ENCODE measurements at places on chromosomes 2 and 18.

DNA sequence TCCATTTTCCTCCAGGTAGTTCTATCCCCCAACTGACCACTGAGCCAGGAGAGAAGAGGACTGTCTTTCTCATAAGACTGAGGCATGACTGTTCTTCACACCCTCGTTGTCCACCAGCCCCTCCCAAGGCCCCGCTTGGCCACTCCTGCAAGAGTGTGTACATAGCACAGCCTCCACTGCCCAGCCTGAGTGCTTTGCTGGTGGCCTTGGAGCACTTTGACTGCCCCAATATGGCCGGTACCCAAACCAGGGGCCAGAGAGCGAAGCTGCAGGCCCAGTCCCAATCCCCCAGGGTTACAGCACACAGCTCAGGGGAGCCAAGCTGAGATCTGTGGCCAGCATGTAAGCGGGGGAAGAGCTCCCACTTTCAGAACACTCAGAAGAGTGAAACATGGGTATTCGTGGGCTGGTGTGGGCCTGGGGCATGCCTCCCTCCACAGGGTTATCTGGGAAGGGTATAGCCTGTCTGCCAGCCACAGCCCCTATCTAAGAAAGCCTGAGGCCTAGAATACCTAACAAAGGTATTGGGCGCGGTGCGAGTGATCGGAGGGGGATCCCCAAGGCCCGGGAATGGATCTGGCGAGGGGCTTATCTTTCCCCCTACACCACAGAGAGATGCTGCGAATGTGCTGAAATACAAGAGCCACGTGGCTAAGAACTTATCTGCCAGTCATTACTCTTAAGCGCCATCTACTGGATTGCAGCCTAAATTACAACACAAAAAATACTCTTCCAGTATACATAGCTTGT lies 163.8 kb downstream of the WDPCP start:
- DNase-seq: no peak

DNA sequence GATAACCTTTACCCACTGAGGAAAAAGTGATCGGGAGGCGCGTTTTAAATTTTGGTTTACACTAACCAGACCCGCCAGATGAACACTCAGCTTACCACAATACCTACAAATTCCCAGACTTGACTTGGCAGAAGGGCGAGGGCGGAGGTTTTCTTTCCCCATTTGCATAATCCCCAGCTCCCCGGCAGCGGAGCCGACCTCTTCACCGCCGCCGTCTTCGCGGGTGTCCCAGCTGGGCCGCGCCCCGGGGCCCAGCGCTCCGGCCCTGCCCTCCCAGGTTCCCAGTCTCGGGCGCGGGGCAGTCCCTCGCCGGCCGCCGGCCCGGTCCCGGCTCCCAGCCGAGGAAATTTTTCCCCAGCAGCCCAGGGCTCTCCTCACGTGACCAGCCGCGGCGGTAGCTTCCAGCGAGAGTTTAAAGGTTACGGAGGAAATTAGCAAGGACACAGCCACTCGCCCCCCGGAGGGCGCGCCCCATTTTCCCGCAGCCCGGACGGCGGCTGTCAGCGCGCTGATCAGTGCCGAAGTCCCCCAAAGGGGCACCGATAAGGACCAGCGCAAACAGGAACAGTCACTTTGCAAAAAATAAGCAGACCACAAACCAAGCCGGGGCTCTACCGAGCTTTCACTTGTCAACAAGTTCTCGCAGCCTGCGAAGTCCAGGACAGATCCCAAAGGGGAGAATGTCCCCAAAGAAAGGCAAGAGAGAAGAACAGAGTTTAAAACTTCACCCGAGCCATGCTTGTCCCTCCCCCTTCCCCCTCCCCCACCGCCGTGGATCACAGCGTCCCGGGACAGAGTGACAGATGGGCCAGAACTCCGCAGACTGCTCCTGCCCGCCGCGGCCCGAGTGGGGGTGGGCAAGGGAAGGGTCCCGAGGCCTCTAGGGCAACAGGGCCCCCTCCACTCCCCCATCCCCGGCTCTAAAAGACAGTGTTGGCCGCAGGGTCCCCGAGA lies 1.3 kb upstream of the PRKCE start:
- peak; percentile 63 for DNase-seq

GRCh38 chr2:10499911-10500521 lies 51.9 kb upstream of the ODC1 start:
- no peak for DNase-seq

DNA sequence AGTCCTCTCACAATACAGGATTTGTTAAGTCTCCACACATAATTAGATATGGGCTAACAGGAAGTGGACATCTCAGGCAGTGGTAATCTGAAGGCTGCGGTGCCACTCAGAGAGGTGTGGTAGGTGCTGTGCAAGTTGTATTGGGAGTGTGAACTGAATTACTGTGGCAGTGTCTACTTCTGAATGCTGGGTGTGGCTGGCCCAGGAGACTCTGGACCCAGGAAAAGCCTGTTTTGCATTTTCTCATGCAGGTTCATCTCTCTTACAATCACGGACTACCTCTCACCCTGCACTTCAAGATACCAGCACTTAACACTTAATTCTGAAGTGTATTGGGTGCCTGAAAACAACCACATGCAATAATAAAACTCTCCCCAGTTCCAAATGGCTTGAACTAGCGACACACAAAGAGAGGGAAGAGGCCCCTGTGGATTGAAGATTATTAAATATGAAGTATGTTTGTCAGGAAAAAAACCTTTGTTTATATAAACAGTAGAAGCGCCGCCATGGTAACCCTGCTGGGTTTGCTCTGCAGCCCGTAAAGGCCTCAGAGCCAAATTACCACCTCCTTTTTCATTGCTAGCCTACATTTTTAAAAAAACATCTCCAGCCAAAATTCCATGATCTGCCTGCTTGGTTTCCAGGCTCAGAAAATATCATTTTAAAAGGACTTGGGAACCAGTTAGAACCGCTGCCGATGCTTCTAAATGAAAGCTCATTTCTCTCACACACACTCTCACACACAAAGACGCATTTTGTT lies 77.5 kb downstream of the GFPT1 start:
- no peak for DNase-seq

DNA sequence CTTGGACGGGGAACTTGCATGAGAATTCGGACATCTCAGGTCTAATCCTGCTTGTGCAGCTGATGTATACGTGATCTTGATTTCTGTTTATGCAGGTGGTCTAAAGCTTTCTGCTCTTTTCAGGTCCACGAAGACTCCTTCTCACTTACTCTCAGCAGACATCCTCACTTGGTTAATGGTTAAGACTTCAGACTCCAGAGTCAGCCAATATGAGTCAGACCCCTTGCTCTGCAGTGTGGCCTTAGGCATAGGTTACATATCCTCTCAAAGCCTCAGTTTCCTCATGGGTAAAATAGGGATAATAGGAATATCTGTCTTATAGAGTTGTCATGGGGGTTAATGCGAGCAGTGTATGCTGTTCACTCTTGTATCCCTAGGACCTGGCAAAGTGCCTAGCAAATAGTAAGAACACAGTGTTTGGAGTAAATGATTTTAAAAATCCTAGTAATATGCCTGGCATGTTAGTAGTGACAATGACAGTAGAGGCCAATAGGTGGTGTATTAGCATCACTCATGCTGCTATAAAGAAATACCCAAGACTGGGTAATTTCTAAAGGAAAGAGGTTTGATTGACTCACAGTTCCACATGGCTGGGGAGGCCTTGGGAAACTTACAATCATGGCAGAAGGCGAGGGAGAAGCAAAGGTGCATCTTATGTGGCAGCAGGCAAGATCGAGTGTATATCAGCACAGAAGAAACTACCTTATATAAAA lies 42.3 kb downstream of the XRCC5 start:
- no peak for DNase-seq

GRCh38 chr2:179890666-179891065 lies 29.3 kb upstream of the ZNF385B start:
- DNase-seq: no peak

- no peak for DNase-seq
Measured at GRCh38 chr2:60064687-60065389, 488.6 kb downstream of the BCL11A start.

- peak; percentile 82 for DNase-seq
Measured at GRCh38 chr2:43221763-43222474, 4.5 kb downstream of the ZFP36L2 start.

- DNase-seq: no peak
Measured at GRCh38 chr2:120823551-120823950, 87.9 kb downstream of the GLI2 start.

GRCh38 chr2:42877936-42878335 lies 85.6 kb upstream of the HAAO start:
- no peak for DNase-seq

GRCh38 chr2:57182916-57183315 lies 863.7 kb upstream of the VRK2 start:
- DNase-seq: no peak

Data from glutamatergic neuron (in vitro differentiated cells).